NCI-H1436 (cell line): ENCODE measurements at places on chromosomes 3 and 15.

DNA sequence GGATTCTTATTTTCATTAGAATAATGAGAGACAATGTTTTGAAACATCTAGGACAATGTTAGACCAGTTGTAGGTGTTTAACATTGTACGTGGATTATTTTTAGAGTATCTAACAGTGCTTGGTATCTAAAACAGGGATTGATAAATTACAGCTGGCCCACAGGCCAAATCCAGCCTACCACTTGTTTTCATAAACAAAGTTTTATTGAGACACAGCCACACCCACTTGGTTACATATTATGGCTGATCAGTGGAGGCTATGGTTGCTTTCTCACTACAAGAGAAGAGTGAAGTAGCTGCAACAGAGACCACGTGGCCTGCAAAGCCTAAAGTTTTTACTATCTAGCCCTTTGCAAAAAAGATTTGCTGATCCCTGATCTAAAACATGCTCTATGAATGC is 223.1 kb upstream of the CTNNB1 start:
- DNase-seq, result no peak

DNA sequence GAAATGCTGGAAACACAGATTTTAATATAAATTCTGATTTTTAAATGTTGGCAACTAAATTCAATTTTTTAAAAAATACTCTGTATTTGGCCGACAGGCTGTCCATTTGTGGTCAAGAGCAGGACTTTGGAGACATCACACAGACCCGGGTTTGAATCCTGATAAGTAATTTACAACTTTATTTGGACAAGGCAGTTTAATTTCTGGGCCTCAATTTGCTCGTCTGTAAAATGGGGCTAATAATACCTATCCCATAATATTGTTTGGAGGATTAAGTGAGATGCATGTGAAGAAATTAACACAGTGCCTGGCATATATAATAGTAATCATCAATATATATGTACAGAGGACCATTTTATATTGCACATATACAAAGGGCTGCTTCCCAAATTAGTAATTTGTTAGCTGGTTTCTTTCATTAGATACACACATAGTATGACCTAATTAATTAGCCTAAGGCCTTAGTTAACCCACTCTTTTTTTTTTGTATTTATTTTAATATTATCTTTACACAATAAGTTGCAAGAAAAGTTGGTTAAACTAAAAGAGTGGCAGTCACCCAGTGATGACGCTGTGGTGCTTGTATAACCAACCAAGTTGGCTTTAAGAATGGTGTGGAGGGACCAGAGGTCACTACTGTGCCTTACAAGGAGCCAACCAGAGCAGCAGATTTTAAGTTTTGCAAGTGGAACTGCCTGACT is 665 bp downstream of the PIGB start:
- no peak for DNase-seq

DNA sequence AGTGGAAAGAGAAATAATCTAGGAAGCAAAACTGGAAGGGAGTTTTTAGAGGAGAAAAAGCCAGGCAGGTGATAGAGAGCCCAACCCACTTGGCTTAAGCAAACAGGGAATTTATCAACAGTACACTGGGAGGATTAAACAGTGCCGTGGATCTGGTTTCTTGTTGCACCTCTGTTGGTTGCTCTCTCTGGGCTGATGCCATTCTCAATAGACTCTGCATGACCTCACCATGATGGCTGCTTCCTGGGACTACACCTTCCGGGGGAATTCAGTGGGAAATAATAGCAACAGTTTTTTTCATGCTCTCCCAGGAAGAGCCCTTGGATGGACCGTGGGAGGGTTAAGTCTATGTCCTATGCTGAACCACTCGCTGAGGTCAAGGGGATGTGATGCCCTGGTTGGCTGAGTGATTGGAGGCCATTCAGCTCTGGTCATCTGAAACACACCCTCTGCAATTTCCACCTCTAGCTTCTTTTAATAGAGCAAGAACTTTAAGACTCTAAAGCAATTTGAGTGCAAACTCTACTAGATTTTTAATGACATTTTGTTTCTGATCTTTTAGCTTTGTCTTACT is 74.2 kb downstream of the EPHB1 start:
- no peak for DNase-seq

GRCh38 chr3:194277786-194278130 is 73.4 kb downstream of the CPN2 start:
- no peak for DNase-seq

DNA sequence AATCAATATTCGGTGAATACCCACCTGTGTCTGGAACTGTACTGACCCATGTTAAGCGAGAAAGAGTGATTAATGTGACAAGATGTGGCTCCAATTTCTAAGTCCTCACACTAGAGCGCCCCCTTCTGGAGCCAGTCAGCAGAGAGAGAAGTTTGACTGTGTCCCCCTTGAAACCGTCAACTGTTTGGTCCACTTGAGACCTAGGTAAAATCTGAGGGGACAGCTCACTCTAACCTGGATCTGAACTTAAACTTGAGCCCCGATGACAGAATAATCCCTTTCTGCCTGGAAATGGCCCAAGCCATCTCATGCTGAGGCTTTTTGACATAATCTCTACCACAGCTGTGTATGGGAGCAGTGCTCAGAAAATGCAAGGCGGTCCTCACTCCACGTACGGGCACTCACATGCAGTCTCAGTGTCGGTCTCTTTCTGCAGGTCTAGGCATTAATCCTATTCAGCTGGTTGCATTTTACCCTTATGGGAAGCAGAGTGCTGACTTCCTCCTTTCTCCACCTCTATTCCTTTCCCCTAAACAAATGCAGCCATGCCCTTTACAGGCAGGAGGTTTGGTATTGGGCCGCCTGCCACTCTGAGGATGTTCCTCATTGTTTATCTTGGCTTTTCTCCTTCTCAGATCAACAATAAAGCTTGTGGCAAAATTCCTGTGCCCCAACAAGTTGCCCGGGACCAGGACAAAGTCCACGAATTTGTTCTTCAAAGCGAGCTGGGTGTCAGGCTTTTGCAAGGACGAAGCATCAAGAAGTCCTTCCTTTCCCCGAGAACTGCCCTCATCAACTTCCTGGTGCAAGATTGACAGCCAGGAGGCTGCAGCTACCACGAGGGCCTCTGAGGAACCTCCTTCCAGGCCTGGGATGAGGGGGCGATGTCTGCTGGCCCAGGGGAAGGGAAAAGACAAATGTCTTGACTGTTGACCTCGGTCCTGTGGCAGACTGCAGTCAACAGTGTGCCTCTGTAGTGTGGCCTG is 47.5 kb upstream of the LIMD1 start:
- no peak for DNase-seq

DNA sequence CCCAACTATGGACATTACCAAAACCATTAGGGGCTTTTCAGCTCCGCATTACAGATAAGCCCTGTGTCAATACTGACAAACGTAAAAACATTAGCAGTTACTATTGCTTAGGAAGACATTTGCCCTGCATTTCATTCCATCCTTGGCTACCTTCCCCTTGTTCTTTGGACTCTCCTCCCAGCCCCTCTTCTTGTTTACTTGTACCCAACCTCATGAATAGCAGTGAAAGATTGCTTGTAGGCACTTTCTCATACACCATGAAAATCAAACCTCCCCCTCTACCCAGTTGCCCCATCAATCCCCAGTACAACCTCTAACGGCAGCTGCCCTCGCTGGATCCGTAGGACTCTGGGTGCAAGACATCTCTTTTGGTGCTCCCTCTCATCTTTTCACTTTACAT is 16.9 kb upstream of the FAM107A start:
- DNase-seq, result no peak

DNA sequence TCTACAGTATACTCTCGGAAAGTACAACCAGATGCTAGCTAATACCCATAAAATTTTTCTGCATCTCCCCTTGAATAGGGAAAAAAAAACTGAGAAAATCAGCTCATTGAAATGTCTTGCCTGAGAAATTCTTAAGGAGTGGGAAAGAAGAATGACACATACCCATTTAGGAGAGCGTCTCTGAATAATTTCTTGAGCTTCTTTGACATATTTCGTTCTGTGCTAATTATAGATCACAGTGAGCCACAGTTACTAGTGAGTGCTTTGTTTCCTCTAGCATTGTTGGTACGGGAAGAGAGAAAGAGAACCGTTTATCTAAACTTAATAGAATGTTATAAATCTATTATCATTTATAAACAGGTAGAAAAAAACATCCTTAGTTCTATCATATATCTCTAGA is 588.4 kb downstream of the UNC13C start:
- no peak for DNase-seq

DNA sequence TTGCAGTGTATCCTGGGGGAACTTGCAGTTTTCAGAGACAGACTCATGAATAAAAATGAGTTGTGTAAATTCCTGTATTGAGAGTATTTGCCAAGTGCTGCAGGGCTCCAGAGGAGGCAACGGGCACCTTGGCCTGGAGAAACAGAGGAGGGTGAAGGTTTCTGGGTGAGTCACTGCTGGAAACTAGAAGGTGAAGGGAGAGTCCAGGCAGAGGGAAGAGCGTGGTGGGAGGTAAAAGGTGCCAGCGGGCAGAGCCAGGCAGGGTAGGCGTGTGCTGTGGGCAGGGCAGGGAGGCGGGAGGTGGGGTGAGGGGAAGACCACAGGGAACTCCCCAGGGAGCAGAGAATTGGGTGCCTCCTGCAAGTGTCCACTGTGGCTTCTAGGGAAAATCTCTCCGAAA is 120.8 kb downstream of the SLCO3A1 start:
- no peak for DNase-seq

- no peak for DNase-seq
Measured at GRCh38 chr3:74331711-74332110, 282.7 kb downstream of the CNTN3 start.

DNA sequence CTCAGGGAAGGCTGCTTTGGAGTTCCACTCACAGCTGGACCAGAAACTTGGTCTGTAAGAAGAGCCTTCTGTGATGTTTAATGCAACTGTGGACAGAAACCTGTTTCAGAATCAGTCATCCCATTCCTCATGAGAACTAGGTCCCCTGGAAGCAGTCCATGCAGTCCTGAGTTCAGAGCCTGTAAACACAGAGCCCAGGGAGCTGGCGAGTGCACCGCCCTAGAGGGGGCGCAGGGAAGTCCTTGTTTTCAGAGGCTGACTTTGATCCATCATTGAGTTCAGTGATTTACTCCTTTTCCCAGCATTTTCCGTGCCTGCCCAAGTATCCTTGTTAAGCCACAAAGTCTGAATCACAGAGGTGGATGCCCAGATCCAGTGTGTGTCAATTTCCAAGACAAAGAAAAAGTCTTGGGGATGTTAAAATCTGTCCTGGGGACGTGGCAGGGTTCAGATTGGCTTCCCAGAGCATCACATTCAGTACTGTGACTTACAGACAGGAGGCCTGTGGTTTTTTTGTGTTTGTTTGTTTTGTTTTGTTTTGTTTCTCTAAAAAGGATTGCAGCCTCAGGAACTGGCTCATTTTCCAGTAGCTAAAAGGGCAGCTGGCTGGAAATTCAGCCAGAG is 9.8 kb upstream of the TXNRD3 start:
- no peak for DNase-seq

DNA sequence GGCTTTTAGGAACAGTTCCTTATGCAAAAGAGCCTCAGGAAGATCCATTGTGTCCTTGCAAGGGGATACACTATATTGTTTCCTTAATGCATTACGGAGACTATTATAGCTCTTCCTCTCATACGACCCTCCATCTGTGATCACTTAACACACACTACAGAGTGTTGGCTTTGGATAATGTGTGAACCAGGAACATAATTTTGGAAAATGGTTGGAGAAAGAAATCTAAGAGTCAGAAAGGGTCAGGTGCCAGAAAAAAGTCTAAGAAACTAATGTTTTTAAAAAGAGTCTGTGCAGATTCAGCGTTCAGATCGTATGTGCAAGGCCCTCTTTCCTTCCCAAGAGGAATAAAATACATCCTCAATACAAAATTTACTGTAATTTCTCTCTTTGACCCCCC is 27.3 kb downstream of the LRRN1 start:
- no peak for DNase-seq

- no peak for DNase-seq
Measured at GRCh38 chr3:136385457-136385856, 135.3 kb downstream of the PCCB start.

- no peak for DNase-seq
Measured at GRCh38 chr3:54165865-54166264, 43.5 kb downstream of the CACNA2D3 start.

DNA sequence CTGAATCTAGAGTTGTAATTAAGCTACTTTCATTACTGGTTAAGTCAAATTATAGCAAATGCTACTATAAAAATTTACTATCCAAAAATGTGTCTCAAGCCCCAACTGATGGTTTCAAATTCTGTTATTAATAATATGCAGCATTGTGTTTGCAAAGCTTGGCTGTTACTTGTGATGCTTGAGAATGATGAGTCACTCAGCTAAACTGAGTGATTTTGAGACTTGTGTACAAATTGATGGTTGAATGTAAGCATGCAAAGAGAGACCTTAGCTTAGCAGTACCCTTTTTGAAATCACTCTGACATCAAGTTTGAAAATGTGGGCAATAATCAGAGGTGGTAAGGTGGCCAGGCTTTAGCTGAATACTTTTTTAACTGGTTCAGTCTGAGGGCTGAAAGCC is 27.6 kb downstream of the OPA1 start:
- no peak for DNase-seq

DNA sequence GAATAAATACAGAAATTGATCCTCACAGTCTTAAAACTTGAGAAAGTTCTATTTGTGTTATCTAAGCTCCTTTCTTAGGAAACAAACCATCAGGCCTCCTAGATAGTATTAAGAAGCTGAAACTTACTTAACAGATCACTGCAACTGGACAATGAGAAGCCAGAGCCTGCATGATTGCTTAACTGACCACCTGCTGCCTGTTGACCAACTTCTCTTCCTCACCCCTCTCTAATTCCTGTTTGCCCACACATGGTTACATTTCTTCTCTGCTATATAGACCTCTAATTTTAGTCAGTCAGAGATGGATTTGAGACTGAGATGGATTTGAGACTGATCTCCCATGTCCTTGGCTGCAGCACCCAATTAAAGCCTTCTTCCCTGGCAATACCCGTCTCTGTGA is 13.5 kb downstream of the CCPG1 start:
- DNase-seq, result no peak

DNA sequence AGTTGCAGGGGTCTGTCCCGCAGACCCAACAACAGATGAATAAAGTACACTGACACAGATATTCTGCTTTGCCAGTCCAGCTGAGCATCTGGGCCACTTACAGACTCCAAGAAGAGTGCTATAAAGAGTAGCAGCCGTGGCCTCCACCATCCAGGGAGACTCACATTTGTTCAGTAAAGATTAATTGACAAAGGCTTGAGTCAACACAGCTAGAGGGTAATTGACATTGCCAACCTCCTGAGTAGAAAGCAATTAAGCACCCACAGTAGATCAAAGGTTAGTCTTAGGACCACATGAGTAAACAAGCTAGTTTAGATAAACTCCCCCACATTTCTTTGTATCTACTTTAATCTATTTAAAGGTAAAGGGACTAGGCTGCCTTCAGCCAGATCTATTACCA is 16.3 kb upstream of the CRTC3 start:
- DNase-seq, result no peak

- no peak for DNase-seq
Measured at GRCh38 chr15:29130951-29131839, 138.4 kb downstream of the NSMCE3 start.

- DNase-seq, result no peak
Measured at GRCh38 chr3:141485641-141486495, 959 bp upstream of the RASA2 start.
